CD4-positive, alpha-beta T cell treated with Interleukin-4 for 1 hour (primary cell): ENCODE measurements at places on chromosomes 4 and X.
A peak's percentile ranks its signal among the peaks of the same experiment; 100 is the strongest.

DNA sequence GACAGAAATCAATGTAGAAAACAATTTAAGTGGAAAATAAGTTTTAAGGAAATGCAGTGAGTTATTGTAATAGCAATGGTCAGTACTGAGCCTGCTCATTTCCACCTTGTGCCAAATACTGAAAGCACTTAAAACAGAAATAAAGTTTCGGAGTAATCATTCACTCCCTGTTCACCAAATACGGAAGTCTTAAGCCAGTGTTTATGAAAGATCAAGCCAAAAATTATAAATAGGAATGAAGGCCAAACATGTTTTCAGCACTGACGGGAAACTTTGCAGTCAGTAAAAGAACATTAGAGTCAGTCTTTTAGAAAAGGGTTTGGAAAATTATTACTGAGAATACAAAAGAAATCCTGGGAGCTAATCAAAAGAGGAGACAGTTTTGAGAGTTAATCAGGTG, 178.6 kb downstream of the DMD start:
- DNase-seq: no peak

- DNase-seq: no peak
Observed at GRCh38 chr4:2702770-2703169, 53.4 kb downstream of the TNIP2 start.

DNA sequence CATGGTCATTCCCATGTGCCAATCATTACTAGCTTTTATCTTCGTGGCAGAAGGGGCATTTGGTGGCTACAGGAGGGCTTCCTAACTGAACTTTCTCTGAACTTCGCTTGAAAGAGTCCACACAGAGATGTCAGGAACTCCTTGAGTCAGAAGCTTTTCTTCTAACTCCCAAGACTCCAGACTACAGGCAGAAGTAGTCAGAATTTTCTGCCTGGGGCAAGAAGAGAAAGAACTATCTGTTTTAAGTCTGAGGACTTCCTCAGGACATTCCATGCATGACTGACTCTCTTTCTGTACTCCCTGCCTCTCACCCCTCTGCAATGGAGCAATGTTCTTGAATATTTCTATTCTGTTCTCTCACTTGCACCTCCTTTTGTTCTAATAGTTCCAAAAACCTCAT, 170.5 kb upstream of the TBC1D9 start:
- no peak for DNase-seq

DNA sequence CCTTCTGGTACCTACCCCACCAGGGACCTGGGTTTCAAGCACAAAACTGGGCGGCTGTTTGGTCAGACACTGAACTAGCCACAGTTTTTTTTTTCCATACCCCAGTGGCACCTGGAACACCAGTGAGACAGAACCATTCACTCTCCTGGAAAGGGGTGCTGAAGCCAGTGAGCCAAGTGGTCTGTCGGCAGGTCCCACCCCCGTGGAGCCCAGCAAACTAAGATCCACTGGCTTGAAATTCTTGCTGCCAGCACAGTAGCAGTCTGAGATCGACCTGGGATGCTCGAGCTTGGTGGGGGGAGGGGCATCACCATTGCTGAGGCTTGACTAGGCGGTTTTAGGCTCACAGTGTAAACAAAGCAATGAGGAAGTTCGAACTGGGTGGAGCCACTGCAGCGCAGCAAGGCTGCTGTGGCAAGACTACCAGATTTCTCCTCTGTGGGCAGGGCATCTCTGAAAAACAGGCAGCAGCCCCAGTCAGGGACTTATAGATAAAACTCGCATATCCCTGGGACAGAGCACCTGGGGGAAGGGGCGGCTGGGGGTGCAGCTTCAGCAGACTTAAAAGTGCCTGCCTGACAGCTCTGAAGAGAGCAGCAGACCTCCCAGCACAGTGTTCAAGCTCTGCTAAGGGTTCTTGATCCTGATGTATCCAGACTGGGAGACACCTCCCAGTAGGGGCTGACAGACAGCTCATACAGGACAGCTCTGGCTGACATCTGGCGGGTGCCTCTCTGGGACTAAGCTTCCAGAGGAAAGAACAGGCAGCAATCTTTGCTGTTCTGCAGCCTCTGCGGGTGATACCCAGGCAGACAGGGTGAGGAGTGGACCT, 223.0 kb downstream of the COX18 start:
- DNase-seq: no peak

- DNase-seq: no peak
Observed at GRCh38 chr4:108685036-108685686, 34.8 kb downstream of the OSTC start.

GRCh38 chrX:96846841-96847240, 36.9 kb upstream of the RPA4 start:
- DNase-seq: no peak

GRCh38 chr4:83369831-83370639, 35.4 kb upstream of the HPSE start:
- no peak for DNase-seq

DNA sequence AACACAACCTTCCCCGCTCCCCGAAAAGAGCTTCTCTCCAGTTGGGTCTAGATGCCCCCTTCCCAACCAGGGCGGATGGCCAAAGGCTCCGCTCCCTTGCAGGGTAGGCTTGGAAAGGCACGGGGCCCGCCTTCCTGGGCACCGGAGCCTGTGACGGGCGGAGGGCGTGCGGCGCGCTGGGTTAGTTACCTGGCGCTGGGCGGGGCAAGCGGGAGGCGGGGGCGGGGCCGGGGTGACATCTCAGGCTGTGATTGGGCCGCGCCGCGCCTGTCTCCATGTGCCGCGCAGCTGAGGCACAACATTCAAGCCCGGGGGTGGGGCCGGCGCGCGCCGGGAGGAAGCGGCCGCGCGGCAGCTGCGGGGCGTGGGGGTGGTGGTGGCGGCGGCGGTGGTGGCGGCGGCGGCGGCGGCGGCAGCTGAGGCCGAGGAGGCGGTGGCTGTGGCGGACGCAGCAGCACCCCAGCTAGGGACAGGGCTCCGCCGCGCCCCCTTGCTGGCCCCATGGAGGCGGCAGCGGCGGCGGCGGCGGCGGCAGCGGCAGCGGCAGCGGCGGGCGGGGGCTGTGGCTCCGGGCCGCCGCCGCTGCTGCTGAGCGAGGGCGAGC, at the start of gene REPS2:
TSS of gene REPS2 (plus strand) at position 298 of the 604 bp plus-strand sequence. CDS start at position 502, 204 bp downstream.
- DNase-seq: peak; percentile 81

- DNase-seq: no peak
Observed at GRCh38 chr4:6137747-6138135, 62.6 kb downstream of the JAKMIP1 start.

DNA sequence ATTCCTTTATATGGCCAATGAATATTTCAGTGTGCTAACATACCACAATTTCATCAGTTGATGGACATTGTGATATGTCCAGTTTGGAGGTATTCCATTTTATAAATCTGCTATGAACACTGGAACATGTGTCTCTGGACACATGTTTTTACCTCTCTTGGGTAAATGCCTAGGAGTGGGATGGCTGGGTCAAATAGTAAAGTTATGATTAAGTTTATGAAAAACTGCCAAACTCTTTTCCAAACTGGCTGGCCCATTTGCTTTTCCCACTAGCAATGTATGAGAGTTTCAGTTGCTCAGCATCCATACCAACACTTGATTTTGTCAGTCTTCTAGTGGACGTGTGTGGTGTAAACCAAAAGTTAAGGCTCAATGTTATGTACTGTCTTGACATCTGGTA, 40.5 kb downstream of the CEP44 start:
- no peak for DNase-seq

DNA sequence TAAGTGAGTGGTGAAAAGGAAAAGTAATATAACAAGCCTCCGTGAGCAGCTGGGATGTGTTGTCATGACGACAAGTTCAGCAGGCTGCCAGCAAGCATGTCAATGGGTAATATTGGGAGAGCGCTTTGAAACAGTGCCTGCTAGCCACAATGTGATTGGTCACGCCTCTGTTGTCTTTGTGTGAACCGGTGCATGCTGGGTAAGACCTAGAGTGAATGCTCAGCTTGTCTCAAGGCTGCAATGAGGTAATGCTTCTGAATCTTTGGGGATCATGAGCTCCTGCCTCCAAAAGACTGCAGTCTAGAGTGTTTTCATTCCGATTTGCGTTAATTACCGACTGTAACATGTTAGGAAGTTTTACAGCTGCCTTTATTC, 54.9 kb downstream of the STOX2 start:
- DNase-seq: no peak

DNA sequence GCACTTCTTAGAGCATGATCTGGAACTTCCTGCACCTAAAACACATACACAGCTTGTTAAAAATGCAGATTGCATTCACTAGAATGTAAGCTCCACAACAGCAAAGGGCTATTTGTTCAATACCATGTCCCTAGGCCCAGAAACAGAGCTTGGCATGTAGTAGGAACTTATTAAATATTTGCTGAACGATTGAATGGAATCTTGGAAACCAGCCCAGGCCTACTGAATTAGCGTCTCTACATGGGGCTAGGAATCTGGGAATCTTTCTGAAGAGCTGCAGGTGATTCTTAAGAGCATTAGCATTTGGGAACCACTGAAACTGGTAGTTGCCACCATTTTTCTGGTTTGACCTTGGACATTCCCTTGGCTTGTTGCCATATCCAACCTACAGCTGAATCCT, 234.1 kb downstream of the STIM2 start:
- no peak for DNase-seq

DNA sequence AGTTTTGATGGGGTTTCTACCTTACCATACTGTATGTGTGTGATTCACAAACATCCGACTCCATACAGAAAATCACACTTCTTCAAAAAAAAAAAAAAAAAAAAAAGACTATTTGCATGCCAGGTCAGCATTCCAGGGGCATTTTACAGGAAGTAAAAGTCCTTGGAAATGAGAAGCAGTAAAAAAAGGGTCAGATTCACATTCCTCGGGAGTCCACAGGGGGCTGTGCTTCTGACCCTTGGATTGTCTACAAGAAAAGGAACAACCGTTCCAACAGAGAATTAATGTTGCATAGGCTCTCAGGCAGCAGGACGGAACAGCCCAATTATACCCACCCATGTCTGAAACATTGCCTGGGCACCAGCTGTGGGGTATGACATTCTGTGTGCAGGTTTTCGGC, 290.3 kb downstream of the LDB2 start:
- DNase-seq: no peak

- no peak for DNase-seq
Observed at GRCh38 chr4:188934320-188934962, 795.2 kb downstream of the TRIML1 start.

- DNase-seq: no peak
Observed at GRCh38 chr4:38823766-38824165, 19.2 kb upstream of the TLR1 start.

- DNase-seq: peak; percentile 59
Observed at GRCh38 chr4:16001484-16001858, 38.5 kb upstream of the FGFBP2 start.

- DNase-seq: no peak
Observed at GRCh38 chr4:91488946-91489345, 814.8 kb upstream of the GRID2 start.

GRCh38 chr4:105970371-105970770, 75.1 kb downstream of the NPNT start:
- no peak for DNase-seq

DNA sequence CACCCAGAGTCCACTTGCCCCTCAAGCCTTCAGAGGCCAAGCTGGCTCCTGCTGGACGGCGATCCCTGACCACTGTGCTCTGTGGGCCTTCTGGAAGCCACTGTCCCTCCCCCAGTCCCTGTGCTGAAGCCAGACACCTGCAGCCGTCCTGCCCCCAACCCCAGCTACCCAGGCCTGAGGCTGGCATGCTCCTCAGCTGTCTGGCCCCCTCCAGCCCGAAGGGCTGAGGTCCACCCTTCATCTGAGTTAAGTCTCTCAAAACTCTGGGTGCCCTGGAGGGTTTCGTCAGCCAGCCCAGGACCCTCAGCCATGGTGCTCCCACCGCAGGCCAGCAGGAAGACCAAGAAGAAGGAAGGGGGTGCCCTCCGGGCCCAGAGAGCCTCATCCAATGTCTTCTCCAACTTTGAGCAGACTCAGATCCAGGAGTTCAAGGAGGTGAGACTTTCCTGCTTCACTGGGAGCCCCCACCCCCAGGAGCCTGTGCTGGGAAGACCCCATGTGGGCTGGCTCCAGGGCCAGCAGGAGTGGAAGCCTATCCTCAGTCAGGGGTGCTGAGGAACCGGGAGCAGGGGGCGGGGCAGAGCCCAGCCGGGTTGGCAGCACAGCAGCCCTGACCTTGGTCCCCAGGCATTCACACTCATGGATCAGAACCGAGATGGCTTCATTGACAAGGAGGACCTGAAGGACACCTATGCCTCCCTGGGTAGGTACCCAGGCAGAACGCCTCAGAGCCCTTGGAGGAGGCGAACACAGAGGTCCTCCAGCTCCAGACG, 4.2 kb downstream of the MYL5 start:
- DNase-seq: no peak

- no peak for DNase-seq
Observed at GRCh38 chrX:136262812-136263315, 11.7 kb upstream of the MAP7D3 start.

DNA sequence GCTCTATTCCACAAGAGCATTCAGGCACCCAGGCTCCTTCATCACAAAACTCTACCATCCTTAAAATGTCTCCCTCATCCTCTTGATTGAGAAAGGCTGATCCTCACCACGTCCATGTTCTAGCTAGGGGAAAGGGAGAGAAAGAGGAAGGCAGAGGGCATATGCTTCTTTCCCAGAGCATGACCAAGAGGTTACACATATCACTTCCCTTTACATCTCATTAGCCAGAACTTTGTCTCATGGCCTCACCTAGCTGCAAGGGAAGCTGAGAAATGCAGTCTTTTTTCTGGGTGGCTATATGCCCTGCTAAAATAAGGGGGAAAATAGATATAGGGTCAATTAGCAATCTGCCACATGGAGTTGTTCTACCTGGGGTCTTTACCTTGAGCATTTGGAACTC, 42.7 kb downstream of the LONRF3 start:
- no peak for DNase-seq

DNA sequence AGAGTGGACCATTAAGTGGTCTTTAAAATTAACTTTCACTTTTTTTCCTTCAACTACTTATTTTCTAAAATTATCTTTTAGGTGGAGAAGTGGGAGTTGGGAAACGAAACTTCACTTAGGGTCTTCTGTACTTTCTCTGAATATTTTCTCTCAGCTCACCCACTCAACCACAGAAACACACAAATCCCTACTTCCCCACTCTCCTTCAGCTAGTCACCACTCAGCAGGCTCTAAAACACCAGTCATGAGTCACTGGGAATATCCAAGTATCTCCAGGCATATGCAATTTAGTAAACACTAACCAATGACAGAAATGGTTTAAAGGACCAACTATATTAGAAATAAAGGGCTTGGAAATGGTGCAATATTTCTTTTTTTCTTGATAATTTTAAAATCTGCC, 153.0 kb upstream of the RPS6KA6 start:
- DNase-seq: no peak

GRCh38 chr4:22356987-22357596, 158.8 kb downstream of the ADGRA3 start:
- no peak for DNase-seq

- no peak for DNase-seq
Observed at GRCh38 chr4:57043347-57044251, 64.9 kb downstream of the POLR2B start.

- peak; percentile 19 for DNase-seq
Observed at GRCh38 chr4:18075823-18076433, 54.4 kb upstream of the LCORL start.

GRCh38 chrX:123809854-123810375, 49.9 kb upstream of the XIAP start:
- no peak for DNase-seq
